ENCODE measurements at places on chromosomes 5 and 9. TPM values are rescaled to one million over a fixed set of nuclear protein-coding genes. Genes with fewer than 3 reads are reported as not detected.

- peak overlapping the region; percentile 95 for H3K27ac ChIP-seq
- no peaks in the 10 kb centered on the region for H3K36me3 ChIP-seq
- no peak overlapping the region for H3K4me3 ChIP-seq
These were observed 8.4 kb downstream of the EEIG1 start for GRCh38 chr9:127972236-127972871.

GRCh38 chr5:138245717-138246116 is 28.7 kb downstream of the GFRA3 start:
- peaks cover 16% of the 10 kb centered on the region for H3K4me1 ChIP-seq
- no peak overlapping the region for H3K27ac ChIP-seq
- no peak overlapping the region for H3K4me3 ChIP-seq
- DNase-seq: no peak

DNA sequence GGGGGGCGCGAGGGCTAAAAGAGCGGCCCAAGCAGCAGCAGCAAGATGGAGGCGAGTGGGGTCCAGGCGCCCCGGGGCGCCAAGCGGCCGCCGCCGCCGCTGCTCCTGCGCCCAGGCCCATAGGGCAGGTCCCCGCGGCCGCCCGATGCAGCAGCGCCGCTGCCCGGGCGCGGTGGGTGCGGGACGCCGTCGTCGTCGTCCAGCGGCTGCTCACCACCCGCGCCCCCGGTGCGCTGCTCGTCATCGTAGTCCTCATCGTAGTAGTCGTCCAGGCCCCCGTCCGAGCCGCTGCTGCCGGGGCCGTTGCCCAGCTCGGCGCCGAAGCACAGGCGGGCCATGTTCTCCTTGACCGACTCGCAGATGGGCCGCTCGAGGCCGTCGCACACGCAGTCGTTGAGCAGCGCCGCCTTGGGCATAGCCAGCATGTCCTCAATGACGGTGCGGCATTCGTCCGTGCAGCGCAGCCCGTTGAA is 1.5 kb downstream of the GAS1 start:
- no peaks in the 10 kb centered on the region for H3K27me3 ChIP-seq
- no peaks in the 10 kb centered on the region for H3K36me3 ChIP-seq
- DNase-seq: peak; percentile 53

DNA sequence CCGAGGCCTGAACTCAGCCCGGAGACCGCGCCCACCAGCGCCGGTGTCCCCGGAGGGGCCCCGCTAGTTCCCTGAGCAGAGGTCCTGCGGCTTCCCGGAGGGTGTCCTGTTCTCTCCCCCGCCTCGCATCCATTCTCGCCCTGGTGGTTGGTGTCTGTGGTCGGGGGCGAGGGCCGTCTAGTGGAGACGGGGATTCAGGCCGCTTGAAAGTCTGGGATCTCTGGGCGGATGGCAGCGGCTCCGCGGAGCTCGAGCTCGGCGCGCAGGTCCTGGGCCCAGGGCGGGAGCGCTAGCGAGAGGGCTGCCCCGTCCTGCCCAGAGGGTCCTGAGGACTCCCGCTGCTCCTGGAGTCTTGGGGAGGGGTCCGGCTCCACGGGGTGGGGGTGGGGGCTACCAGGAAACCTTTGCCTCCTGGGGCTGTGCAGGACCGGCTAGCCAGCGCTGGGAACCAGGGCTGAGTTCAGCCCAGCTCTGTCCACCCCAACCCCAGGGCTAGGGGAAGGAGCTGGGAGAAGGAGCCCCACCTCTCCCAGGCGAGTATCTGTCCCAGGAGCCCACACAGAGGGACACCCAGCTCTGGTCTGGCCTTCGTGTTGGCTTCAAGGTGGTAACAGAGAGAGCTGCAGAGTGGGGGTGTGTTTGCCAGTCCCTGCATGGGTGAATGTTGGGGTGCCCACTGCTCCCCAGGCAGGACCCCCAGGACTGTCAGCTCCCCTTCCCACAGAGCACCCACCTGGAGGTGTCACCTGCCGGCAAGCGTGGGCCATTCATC is 4.0 kb downstream of the TOR4A start:
- H3K36me3 ChIP-seq: peaks cover 20% of the 10 kb centered on the region
- no peaks in the 10 kb centered on the region for H3K27me3 ChIP-seq
- H3K4me3 ChIP-seq: peak overlapping the region; percentile 4
- no peak for DNase-seq
- H3K27ac ChIP-seq: no peak overlapping the region
- H3K4me1 ChIP-seq: peaks cover 2% of the 10 kb centered on the region

DNA sequence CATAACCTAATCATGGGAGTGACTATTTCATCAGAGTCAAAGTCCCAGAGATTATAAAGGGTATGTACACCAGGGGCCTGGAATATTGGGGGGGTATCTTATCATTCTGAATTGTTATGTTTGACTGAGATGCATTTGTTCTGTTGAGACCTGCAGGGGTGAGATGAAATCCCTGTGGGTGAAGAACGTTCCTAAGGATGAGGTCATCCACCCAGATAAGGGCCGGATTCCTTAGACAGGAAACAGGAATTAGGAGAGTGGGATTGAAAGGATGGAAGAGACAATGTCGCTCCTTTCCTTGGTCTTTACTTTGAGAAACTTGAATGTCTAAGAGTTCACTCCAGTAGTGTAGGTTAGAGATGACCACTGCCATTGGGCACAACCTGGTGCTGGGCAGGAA is 54.7 kb downstream of the GAS1 start:
- no peak overlapping the region for H3K4me3 ChIP-seq
- H3K4me1 ChIP-seq: no peaks in the 10 kb centered on the region
- H3K36me3 ChIP-seq: no peaks in the 10 kb centered on the region
- H3K27ac ChIP-seq: no peak overlapping the region
- no peaks in the 10 kb centered on the region for H3K27me3 ChIP-seq
- no peak for DNase-seq

DNA sequence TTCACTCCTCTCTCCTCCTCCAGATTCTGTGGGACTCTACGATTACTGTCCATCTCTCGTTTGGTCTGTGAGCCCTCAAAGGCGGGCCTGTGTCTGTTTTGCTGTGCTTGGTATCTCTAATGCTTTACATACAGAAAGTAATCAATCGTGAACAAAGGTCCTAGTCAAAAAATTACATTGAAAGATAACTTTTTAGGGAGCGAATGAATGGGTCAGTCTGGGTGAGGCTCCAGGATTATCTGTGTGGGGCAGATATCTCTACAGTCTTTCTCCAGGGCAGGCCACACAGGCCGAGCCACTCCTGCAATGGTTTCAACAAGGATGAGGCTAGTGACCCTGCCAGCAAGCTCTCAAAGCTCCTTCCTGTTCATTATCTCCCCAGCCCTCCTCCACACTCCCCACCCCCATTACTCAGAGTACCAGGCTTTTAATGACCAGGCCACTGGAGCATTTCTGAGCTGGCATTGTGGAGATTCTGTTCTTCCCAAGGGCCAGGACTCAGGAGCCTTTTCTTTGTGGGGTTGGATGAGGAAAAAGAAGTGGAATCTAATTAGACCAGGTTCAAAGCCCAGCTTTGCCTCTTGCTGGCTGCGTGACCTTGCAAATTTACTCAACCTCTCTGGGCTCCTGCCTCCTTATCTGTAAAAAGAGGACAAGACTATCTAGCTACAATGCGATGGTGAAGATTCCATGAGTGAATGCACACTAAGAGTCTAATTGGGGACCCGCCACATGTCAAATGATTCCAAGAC is 10.2 kb downstream of the CORO2A start:
- no peak overlapping the region for H3K4me3 ChIP-seq
- no peaks in the 10 kb centered on the region for H3K36me3 ChIP-seq
- no peak overlapping the region for H3K27ac ChIP-seq
- no peaks in the 10 kb centered on the region for H3K27me3 ChIP-seq

DNA sequence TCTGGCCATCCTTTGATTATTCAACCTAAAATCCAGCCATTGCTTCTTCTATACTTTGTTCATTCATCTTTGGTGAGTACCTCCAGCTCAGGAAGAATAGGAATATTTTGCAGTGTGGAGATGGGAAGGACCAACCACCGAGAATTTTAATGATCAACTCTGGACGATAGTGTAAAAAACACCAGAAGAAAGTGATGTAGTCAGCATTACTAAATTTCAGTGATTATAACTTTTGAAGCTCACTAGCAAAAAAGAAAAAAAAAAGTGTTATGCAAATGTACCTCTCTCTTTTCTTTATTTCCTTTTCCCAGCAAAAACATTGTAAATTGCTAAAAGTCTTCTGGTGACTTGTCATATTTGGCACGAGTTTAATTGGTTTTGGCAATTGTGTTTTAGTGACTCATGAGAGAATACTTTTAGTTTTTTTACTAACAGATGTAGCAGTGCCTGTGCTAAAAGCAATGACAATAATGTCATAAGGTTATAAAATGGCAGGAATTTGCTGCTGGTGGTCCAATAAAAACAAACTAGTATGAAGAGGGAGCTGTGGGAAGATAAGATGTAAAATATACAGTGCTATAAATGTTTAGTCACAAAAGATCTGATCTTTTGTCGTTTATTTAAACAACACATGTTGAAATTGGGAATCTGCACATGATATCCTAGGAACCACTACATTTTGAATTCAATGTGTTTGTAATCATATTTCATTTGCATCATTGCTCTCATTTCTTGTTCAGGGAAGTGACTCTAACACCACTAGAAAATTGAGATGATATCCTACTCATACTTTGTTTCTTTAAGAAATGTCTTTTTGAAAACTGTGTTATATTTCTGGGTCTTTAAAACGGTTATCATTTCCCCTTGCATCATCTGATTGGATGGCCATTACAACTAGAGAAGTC is 81.3 kb upstream of the ERCC6L2 start:
- no peaks in the 10 kb centered on the region for H3K4me1 ChIP-seq
- DNase-seq: no peak
- no peak overlapping the region for H3K4me3 ChIP-seq
- H3K27ac ChIP-seq: no peak overlapping the region
- H3K36me3 ChIP-seq: no peaks in the 10 kb centered on the region
- H3K27me3 ChIP-seq: no peaks in the 10 kb centered on the region

The SECISBP2 gene
- polyA plus RNA-seq: 13.9 TPM

The RXRA gene
- polyA plus RNA-seq: 55.8 TPM

DNA sequence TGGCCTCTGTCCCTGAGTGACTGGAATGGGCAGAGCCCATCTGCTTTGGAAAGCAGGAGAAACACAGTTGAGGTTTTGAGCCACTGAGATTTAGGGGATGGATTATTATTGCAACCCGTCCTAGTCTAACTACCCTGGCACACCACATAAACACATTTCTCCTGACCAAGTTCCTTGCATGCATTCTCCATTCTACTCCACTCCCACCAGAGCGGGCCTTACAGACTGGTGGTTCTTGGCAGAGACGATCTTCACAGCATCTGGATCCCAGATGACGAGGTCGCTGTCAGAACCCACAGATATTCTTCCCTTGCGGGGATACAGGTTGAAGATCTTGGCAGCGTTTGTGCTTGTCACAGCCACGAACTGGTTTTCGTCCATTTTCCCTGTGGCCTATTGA is 111.0 kb downstream of the DPYSL3 start:
- no peak overlapping the region for H3K4me3 ChIP-seq
- H3K4me1 ChIP-seq: peaks cover 7% of the 10 kb centered on the region
- H3K36me3 ChIP-seq: peaks cover 4% of the 10 kb centered on the region
- H3K27me3 ChIP-seq: no peaks in the 10 kb centered on the region
- no peak overlapping the region for H3K27ac ChIP-seq
- DNase-seq: no peak

The ORM2 gene
- polyA plus RNA-seq: not detected

DNA sequence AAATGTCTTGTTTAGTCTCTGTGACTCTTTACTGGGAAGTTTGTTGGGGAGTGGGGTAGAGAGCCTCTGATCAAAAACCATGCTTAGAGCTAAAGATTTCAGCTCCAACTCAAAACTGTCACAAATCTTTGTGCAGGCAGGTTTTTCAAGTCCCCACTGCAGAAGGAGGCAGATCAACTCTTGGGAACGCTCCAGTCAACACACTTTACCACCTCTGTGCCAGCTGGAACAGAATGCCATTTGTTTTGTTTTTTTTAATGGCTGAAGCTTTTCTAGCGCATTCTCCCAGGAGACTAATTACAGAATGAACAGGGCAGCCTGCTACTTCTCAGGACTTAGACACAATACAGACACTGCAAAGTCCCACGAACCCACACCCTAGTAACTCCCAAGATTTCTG is 17.9 kb upstream of the LHX6 start:
- H3K27ac ChIP-seq: no peak overlapping the region
- H3K4me3 ChIP-seq: no peak overlapping the region
- DNase-seq: no peak
- no peaks in the 10 kb centered on the region for H3K4me1 ChIP-seq

The PCDHA11 gene
- not detected for polyA plus RNA-seq

DNA sequence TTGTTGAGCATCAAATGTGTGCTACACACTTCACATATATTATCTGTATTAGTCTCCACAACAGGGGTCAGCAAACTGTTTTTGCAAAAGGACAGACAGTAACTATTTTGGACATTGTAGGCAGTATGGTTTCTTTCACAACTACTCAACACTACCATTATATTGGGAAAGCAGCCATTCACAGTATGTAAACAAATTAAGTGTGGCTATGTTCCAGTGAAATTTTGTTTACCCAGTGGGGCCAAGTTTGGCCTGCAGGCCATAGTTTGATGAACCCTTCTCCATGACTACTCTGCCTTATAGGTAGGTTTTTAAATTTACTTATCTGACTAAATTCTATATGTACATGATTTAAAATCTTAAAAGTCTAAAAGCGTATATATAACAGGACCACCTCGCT is 13.0 kb upstream of the FAM151B start:
- H3K4me3 ChIP-seq: no peak overlapping the region
- peaks cover 15% of the 10 kb centered on the region for H3K36me3 ChIP-seq
- H3K27ac ChIP-seq: no peak overlapping the region
- DNase-seq: no peak

GRCh38 chr9:135821116-135821515 is 86.2 kb downstream of the CAMSAP1 start:
- no peak overlapping the region for H3K27ac ChIP-seq
- no peak for DNase-seq
- no peaks in the 10 kb centered on the region for H3K27me3 ChIP-seq
- peaks cover 83% of the 10 kb centered on the region for H3K36me3 ChIP-seq
- H3K4me1 ChIP-seq: no peaks in the 10 kb centered on the region

The MLANA gene
- not detected for polyA plus RNA-seq

The DBH gene
- polyA plus RNA-seq: not detected

DNA sequence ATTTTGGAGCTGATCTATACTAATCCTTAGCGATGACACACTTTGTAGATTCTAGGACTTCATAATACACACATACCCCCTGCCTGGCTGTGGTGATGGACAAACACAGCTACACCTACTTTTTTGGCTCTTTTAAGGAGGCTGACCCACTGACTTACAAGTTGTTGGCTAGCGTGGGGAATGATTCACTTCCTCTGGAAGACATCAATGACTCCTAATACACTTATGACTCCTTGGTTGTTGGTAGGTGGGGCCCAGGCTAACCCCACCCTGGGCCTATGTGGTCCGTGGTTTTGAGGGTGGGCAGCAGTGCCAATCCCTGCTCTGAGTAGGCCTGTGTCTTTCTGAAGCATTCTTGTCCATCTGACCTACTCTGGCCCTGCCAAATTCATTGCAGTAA is 144.4 kb downstream of the SLC12A2 start:
- no peak overlapping the region for H3K4me3 ChIP-seq
- no peak for DNase-seq
- H3K27me3 ChIP-seq: no peaks in the 10 kb centered on the region
- no peaks in the 10 kb centered on the region for H3K36me3 ChIP-seq
- no peak overlapping the region for H3K27ac ChIP-seq

Data from heart left ventricle (tissue), 16 donors.